ENCODE measurements at places on chromosomes 7 and 10. TPM values are rescaled to one million over a fixed set of nuclear protein-coding genes. Genes with fewer than 3 reads are reported as not detected.

DNA sequence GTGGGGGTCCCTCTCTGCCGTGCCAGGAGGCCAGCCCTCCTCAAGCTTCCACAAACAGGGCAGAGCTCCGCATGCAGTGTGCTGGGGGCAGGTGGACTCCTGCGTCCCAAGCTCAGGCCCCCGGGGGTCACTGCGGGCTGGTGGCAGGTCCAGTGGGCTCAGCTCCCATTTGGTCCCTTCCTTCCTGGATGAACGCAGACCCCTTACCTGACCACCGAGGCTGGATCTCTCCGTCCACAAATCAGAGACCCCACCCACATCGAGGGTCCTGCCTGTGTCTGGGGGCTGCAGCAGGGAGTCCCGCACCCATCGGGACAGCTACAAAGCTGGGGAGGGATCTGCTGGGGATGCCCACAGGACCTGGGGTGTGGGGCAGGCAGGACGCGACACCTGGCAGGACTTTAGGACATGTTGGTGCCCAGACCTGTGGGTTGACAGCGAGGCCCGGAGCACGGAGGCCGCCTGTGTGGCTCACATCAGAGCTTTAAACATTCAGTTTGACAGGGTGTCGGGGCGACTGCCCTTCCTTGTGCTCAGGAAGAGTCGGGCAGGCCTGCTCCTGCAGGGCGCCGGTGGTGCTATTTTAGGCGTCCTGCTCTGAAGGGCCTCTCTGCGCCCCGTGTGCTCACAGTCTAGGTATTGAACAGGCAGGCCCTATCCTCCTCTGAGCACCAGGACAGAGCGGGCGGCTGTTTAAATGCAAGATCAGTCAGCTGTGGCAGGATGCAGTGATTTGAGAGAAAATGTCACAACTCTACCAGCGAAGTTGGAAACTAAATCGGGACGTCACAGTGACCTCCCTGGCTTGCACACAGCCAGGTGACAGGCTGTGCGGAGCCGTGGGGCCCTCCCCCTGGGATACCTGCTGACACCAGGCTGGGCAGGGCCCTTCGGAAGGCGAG lies 15.9 kb upstream of the CFAP46 start:
- peak; percentile 9 for DNase-seq
- H3K27me3 ChIP-seq = no peaks in the 10 kb centered on the region
- H3K4me3 ChIP-seq = no peak overlapping the region
- no peaks in the 10 kb centered on the region for H3K36me3 ChIP-seq

- no peak overlapping the region for H3K4me3 ChIP-seq
- H3K4me1 ChIP-seq = no peaks in the 10 kb centered on the region
- no peak overlapping the region for H3K27ac ChIP-seq
- no peak for DNase-seq
These were observed 28.3 kb upstream of the FIS1 start for GRCh38 chr7:101273206-101273605.

DNA sequence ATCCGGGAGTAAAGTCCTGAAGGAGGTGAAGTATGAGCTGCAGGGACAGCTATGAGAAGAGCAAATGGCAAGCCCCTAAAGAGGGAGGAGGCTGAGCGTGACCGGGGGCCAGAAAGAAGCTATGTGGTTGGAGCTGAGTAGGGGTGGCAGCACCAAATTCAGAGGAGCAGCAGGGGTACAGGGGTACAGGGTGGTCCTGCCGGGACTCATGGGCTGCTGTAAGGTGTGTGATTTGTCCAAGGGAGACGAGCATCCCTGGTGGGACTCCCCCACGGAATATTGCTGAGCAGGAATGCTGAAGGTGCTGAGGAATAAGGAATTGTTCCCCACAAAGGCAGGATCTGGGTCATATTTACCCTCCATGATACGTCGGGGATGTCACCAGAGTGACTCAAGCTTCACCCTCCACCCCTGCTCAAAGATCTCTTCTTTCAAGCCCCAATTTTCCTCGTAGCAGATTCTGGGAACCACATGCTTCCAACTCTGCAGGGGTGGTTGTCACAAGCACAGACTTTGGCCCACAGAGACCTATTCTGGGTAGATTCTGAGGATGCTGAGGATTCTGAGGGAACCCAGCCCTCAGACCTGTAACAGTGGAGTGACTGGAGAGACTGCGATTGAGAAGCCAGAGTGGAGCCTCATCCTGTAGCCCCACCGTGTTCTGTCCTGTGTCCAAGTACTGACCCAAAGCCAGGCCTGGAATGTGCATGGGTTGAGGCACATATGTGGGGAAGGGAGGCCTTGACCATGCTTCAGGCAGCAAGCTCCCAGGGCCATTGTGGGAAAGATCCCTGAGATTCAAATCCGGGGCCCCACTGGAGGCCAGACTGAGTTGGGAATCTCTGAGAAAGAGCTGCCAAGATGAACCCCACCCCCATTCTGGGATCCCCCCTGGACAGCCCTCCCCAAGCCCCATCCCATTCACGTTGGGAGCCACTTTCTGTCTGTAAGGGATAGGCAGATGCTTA lies 4.2 kb downstream of the SFTPD start:
- H3K27ac ChIP-seq = no peak overlapping the region
- no peaks in the 10 kb centered on the region for H3K36me3 ChIP-seq
- no peak for DNase-seq
- H3K4me1 ChIP-seq = peaks cover 8% of the 10 kb centered on the region
- H3K27me3 ChIP-seq = no peaks in the 10 kb centered on the region
- no peak overlapping the region for H3K4me3 ChIP-seq

- no peaks in the 10 kb centered on the region for H3K27me3 ChIP-seq
- no peak overlapping the region for H3K27ac ChIP-seq
- H3K4me3 ChIP-seq = no peak overlapping the region
- H3K36me3 ChIP-seq = no peaks in the 10 kb centered on the region
- H3K4me1 ChIP-seq = no peaks in the 10 kb centered on the region
- no peak for DNase-seq
These were observed 224.5 kb upstream of the SP8 start for GRCh38 chr7:21011153-21011552.

- H3K27me3 ChIP-seq = no peaks in the 10 kb centered on the region
- no peak overlapping the region for H3K4me3 ChIP-seq
- no peak for DNase-seq
These were observed 124.7 kb downstream of the PTPN20 start for GRCh38 chr10:47035819-47036337.

GRCh38 chr10:44635176-44635575 lies 250.3 kb upstream of the CXCL12 start:
- no peaks in the 10 kb centered on the region for H3K36me3 ChIP-seq
- no peak for DNase-seq
- H3K27ac ChIP-seq = no peak overlapping the region
- no peak overlapping the region for H3K4me3 ChIP-seq
- no peaks in the 10 kb centered on the region for H3K27me3 ChIP-seq

- no peak overlapping the region for H3K27ac ChIP-seq
- H3K4me1 ChIP-seq = no peaks in the 10 kb centered on the region
- H3K36me3 ChIP-seq = no peaks in the 10 kb centered on the region
- no peak for DNase-seq
- no peaks in the 10 kb centered on the region for H3K27me3 ChIP-seq
These were observed 107.8 kb downstream of the CYP26A1 start for GRCh38 chr10:93181271-93182048.

DNA sequence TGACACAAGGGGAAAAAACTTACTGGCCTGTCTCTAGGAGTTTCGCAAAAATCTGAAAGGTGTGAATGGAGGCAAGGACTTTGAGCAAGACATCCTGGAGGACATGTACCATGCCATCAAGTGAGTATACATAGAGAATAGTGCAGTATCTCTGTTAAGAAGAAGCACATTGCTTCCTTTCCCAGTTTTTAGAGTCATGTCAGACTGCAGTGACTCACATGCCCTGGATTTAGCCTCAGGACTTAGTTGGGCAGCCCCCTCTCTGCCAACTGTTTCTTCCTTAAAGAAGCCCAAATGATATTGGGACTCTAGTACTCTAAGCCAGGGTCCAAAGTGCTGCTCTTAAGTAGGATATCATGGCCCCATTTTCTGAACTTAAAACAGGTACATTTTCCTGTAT lies 28.1 kb upstream of the NFKB2 start:
- H3K27ac ChIP-seq = peak overlapping the region; percentile 5
- DNase-seq = no peak
- no peaks in the 10 kb centered on the region for H3K4me1 ChIP-seq

DNA sequence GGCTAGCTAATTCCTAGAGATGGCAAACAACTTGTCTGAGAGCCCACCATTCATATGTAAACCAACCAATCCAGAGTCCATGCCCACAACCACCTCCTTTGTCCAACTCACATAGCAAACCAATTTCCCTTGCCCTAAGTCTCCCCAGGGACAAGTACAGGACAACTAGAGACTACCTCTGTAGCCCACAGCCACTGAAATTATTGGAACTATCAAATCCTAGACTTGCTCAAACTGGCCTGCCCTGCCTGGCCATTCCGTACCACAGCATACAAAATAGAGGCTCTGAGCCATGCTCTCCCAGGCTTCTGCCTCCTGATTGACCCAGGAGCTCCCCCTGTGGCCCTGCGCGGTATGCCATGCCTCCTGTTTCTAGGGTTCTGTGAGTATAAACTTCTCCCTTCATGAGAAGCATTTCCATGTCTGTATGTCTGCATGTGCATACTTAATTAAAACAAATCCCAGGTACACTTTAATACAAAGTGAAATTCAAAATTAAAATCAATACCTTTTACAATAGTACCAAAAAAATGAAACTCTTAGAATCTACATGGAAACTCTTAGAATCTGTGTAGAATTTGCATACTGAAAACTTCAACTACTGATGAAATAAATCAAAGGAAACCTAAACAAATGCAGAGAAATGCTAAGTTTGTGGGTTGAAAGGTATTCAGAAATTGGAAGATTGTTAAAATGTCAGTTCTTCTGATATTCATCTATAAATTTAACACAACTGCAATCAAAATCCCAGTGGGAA lies 4.0 kb upstream of the HECW1 start:
- no peaks in the 10 kb centered on the region for H3K27me3 ChIP-seq
- H3K4me3 ChIP-seq = no peak overlapping the region
- H3K36me3 ChIP-seq = no peaks in the 10 kb centered on the region
- no peak overlapping the region for H3K27ac ChIP-seq
- peak; percentile 75 for DNase-seq

DNA sequence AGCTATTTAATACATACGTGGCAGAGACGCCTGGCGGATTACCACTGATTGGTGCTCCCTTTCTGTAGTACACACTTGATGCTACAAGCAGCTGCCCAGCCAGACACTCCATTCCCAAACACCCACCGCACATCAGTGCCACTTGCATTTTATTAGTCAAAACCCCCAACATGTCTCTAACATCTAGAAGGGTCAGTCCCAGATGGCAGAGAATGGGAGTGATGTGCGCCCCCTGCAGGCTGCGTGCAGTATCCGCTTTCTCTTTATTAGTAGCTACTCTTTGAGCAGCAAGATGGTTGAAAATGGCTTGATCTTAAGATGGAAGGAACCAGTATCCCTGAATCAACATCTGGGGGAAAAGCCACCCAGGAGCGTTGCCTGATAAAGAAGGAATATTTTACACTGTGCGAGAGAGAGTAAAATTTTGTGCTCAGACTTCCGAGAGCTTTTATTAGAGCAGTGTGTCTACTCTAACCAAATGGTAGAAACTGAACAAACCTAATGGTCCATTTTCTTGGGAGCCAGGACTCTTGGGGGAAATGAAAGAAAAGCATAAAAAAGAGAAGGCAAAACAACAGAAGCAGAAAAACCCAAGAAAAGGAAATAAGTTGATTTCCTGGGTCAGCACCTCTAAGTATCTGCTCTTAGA lies 78.3 kb downstream of the ST8SIA6 start:
- H3K4me1 ChIP-seq = peaks cover 13% of the 10 kb centered on the region
- no peaks in the 10 kb centered on the region for H3K27me3 ChIP-seq
- H3K36me3 ChIP-seq = no peaks in the 10 kb centered on the region
- H3K4me3 ChIP-seq = no peak overlapping the region
- no peak for DNase-seq

- no peaks in the 10 kb centered on the region for H3K27me3 ChIP-seq
- no peak overlapping the region for H3K27ac ChIP-seq
- H3K4me3 ChIP-seq = no peak overlapping the region
- DNase-seq = no peak
- H3K4me1 ChIP-seq = peaks cover 11% of the 10 kb centered on the region
These were observed 1.4 kb downstream of the ETV1 start for GRCh38 chr7:13988065-13988464.

DNA sequence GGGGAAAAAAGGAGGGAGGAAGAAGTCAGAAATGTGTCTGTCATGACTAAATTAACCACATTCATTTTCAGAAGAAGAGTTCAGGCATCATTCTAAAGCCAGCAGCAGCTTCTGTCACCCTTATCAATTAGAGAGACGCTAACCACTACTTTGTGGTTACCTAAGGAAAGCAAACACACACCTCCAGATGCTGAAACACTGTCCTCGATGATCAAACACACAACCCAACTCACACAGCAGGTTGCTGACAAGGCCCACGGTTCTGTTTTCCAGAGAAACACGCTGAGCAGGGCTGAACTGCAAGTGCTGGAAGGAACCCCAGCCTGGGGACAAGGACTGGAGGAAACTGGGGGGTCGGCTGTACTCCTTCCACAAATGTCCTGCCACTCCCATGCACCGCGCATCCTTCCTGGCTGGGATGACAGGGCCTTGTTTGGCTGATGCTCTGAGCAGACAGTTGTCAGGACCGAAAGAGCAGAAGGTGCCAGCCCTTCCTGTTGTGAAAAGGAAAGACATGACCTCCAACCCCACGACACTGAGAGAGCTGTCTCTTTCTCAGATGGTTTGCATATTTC lies 36.6 kb downstream of the PRKCQ start:
- H3K27ac ChIP-seq = no peak overlapping the region
- no peak for DNase-seq
- H3K36me3 ChIP-seq = no peaks in the 10 kb centered on the region
- no peaks in the 10 kb centered on the region for H3K4me1 ChIP-seq
- no peaks in the 10 kb centered on the region for H3K27me3 ChIP-seq
- H3K4me3 ChIP-seq = no peak overlapping the region

DNA sequence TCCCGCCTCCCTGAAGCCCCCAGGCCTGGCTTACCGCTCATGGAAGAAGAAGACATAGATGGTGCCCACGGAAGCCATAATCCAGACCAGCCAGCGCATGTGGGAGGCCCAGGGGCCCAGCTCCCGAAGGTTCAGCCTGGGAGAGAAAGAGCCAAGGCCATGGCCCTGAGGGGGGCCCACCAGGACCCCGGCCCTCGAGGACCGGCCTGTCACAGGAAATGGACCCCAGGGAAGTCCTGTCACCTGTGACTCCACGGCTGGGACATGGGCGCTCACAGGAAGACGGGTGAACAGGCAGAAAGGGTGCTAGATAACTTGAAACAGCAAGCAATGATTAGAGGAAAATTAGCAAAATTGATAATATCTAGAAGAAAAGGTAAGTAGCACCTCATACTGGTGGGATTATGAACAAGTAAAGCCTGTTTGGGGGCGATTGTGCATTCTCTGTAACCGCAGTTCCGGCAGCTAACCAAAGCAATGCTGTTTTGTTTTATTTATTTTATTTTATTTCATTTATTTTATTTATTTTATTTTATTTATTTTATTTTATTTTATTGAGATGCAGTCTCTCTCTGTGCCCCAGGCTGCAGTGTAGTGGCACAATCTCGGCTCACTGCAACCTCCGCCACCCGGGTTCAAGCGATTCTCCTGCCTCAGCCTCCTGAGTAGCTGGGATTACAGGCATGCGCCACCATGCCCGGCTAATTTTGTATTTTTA lies 27.8 kb upstream of the RADIL start:
- H3K4me3 ChIP-seq = no peak overlapping the region
- H3K27ac ChIP-seq = no peak overlapping the region
- DNase-seq = no peak

Gene MSMB
- total RNA-seq = not detected

Gene CUTC
- total RNA-seq = 14.8 TPM

Gene PRSS37
- not detected for total RNA-seq

Gene AGR2
- total RNA-seq = 20.0 TPM

Gene BCCIP
- total RNA-seq = 16.2 TPM

Gene PDE1C
- 1.8 TPM for total RNA-seq

Gene CFAP58
- total RNA-seq = not detected

Data from body of pancreas (tissue), 4 donors.